ENCODE measurements at places on chromosomes 3 and 15. TPM values are rescaled to one million over a fixed set of nuclear protein-coding genes. Genes with fewer than 3 reads are reported as not detected.

- H3K27ac ChIP-seq, result no peak overlapping the region
- peaks cover 3% of the 10 kb centered on the region for H3K4me1 ChIP-seq
- peaks cover 2% of the 10 kb centered on the region for H3K27me3 ChIP-seq
- no peak overlapping the region for H3K4me3 ChIP-seq
- peak; percentile 55 for DNase-seq
- no peaks in the 10 kb centered on the region for H3K36me3 ChIP-seq
Observed at GRCh38 chr3:8324747-8325146, 176.9 kb upstream of the LMCD1 start.

- H3K4me1 ChIP-seq, result peaks cover 10% of the 10 kb centered on the region
- no peak for DNase-seq
- peaks cover 6% of the 10 kb centered on the region for H3K27me3 ChIP-seq
- no peak overlapping the region for H3K27ac ChIP-seq
- H3K36me3 ChIP-seq, result no peaks in the 10 kb centered on the region
Observed at GRCh38 chr3:100603469-100603868, 5.9 kb upstream of the ADGRG7 start.

The HYAL2 gene
- total RNA-seq, result 1.5 TPM

The INSYN1 gene
- not detected for total RNA-seq

- DNase-seq, result no peak
- no peaks in the 10 kb centered on the region for H3K4me1 ChIP-seq
- peaks cover 20% of the 10 kb centered on the region for H3K36me3 ChIP-seq
- no peaks in the 10 kb centered on the region for H3K27me3 ChIP-seq
- H3K4me3 ChIP-seq, result no peak overlapping the region
Observed at GRCh38 chr3:47994180-47994579, 22.0 kb downstream of the MAP4 start.

The RFTN1 gene
- total RNA-seq, result 110 TPM

- H3K27me3 ChIP-seq, result no peaks in the 10 kb centered on the region
- no peaks in the 10 kb centered on the region for H3K36me3 ChIP-seq
- no peaks in the 10 kb centered on the region for H3K4me1 ChIP-seq
Observed at GRCh38 chr3:116186049-116186448, 259.2 kb downstream of the LSAMP start.
